Stimulated activated CD8-positive, alpha-beta memory T cell treated with anti-CD3 and anti-CD28 coated beads, Interleukin-4, amount 100 ng/mL, for 24 hours (primary cell): ENCODE measurements at places on chromosomes 1 and 21.

- DNase-seq, result peak; percentile 4
These were observed 632 bp upstream of the FALEC start for GRCh38 chr1:150514913-150515327.

GRCh38 chr1:10495475-10495817 lies 20.7 kb downstream of the PEX14 start:
- no peak for DNase-seq

DNA sequence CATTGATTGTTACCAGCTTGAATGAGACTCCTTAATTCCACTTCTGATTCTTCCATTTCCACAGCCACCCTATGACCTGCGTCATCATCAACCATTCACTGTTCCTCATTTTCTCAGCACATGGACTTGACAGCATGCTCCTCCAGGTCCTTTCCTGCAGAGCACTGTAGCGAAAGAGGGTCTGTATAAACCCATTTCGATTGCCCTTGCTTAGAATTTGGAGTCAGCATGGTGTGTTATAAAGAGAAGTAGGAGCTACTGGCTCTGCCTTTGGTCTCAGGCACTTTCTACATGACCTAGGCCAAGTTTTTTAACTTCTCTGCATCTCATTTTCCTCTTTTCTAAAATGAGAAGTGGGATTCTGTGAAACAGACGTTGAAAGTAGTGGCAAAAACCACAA lies 133.8 kb downstream of the AK5 start:
- no peak for DNase-seq

DNA sequence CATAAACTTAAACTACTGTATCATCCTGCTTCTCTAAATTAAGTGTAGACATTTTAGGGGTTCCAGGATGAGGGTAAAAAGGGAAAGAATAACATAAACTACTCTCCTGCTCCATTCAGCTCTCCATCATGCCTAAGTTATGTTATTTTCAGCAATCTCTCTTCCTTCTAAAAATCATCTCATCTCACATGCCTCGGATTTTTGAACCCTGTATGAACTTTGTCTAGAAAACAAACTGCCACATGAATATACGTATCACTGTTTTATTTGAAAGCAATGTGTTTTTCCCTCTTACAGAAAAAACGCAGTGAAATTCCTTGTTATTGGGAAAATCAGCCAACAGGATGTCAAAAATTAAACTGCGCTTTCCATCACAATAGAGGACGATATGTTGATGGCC lies 32.6 kb downstream of the ZBED6 start:
- DNase-seq, result no peak

DNA sequence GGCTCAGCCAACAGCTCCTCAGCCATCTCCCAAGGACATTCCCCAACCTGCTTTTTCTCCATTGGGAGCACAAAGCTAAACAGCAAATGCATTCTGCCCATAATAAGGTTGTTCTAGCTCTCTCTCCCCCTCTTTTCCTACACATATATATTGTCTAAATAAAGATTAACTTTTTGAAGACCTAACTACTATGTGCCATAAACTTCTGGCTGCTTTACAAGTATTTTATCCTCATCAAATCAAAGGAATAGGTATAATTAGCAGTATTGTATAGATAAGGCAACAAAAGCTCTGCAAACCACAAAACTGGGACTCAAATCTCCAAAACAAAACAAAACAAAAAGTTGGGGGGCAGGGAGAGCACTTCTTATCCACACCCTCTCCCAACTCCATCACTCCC lies 43.4 kb downstream of the TGFBR3 start:
- no peak for DNase-seq

GRCh38 chr1:66294707-66295370 lies 239.1 kb upstream of the SGIP1 start:
- no peak for DNase-seq

- DNase-seq, result no peak
These were observed 973 bp downstream of the FMOD start for GRCh38 chr1:203349773-203350524.

- DNase-seq, result no peak
These were observed 1.4 kb upstream of the DPH2 start for GRCh38 chr1:43968348-43968948.

GRCh38 chr1:183164963-183165362 lies 21.1 kb upstream of the LAMC2 start:
- DNase-seq, result no peak

DNA sequence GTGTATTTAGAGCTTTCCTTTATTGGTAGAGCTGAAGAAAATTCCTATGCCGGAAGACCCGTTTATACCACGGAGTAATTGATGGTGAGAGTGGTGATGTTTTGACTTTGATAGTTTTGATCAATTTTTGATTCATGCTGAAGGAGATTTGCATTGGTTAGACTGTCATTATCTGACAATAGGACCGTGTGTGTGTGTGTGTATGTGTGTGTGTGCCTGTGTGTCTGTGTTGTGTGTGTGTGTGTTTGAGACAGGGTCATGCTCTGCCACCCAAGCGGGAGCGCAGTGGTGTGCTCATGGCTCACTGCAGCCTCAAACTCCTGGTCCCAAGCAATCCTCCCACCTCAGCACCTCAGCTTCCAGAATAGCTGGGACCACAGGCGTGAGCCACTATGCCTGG lies 9.6 kb downstream of the FMN2 start:
- DNase-seq, result no peak

DNA sequence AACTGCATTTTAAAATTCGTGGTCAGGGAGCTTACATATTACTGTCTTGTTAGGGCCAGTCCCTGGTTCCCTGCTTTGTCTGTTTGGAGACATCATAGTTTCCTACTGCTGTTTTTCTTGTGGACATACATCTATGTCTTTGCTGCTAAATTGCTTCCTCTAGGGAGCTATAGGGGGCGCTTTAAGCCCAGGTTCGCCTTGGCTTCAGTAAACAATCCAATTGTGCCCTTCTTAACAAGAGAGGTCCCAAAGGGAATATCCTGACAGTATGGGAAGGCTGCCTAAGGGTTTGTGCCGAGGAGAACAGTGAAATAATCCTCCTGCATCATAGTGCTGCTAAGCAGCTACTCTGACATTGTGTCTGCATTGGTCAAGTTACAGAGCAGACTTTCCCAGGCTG lies 112.5 kb downstream of the USH2A start:
- DNase-seq, result no peak

- no peak for DNase-seq
These were observed 69.5 kb downstream of the FGGY start for GRCh38 chr1:59366346-59366745.

- DNase-seq, result no peak
These were observed 300.0 kb upstream of the DEPDC1 start for GRCh38 chr1:68796888-68797287.

GRCh38 chr1:17682400-17682799 lies 72.7 kb upstream of the ACTL8 start:
- no peak for DNase-seq

GRCh38 chr1:159201642-159202041 lies 3.0 kb upstream of the ACKR1 start:
- no peak for DNase-seq
